ENCODE measurements at places on chromosomes 11 and 22.

DNA sequence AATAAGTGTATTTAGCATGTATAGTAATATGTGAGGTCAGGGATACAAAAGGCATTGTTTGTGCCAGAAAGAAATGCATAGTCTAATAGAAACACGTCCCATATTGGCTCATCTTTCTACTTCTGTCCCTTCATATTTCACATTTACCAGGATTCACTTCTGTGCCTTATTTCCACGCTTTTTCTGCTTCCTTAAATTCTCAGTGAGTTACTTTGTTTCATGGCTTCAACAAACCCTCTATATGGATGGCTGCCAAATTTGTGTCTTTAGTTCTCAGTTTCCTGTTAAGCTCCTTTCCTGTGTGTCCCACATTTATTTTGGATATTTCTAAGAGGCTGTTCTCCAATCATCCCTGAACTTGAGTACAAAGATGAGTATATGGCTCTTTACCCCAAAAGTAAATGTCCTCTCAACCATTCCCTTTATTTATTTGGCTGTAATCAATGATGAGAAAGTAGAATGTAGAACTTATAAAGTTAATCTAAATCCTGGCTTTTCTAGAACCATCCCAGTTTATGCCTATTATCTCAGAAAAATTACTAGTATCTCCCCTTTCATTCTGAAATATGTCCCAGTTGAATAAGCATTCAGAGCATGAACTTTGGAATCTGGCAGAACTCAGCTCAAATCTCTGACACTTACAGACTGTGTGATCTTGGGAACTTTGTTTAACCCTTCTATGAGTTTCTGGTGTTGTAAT lies 23.5 kb downstream of the OR8B12 start:
- DNase-seq: no peak

DNA sequence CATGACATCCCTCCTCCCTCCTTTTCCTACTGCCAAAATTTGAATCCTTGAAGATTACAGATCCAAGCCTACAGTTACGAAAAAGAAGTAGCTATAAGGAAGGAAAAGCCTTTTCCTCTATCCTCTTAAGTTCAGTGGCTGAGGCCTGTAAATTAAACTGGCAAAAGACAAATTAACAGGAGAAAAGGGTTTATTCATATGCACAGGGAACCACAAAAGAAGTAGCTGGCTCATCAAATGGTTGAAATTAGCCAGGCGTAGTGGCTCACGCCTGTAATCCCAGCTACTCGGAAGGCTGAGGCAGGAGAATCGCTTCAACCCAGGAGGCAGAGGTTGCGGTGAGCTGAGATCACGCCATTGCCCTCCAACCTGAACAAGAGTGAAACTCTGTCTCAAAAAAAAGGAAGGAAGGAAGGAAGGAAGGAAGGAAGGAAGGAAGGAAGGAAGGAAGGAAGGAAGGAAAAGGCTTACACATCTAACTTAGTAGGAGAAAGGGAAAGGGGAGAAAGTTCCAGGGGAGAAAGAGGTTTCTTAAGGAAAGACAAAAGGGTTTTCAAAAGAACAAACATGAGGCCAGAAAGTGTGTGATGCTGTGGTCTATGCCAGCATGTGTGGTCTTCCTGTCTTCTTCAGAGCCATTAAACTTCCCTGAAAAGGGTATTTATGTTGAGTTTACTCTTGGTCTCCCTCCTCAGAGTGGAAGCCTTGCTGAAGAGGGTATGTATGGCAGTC lies 5.1 kb upstream of the SMPD1 start:
- DNase-seq: no peak

- DNase-seq: no peak
Observed at GRCh38 chr11:9600644-9601036, 27.2 kb downstream of the WEE1 start.

GRCh38 chr22:46858181-46858771 lies 95.8 kb downstream of the TBC1D22A start:
- DNase-seq: no peak

- DNase-seq: no peak
Observed at GRCh38 chr22:22164541-22165272, 79.9 kb upstream of the VPREB1 start.
